Motor neuron (in vitro differentiated cells): ENCODE measurements at places on chromosomes 5 and 9. TPM values are rescaled to one million over a fixed set of nuclear protein-coding genes. Genes with fewer than 3 reads are reported as not detected.

DNA sequence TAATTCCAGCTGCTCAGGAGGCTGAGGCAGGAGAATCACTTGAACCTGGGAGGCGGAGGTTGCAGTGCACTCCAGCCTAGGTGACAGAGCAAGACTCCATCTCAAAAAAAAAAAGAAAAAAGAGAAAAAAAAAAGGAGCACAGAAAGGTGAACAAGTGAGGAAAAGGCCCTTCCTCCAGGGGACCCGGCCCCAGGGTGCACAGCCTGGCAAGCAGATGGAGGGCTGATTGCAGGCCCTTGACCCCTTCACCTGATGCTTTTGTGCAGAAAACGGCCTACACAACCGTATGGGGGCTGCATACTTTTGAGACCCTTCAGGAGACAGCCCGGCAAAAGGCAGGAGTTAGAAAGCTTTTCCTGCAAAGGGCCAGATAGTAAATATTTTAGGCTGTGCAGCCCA is 33.9 kb downstream of the HRH2 start:
- ATAC-seq, result no peak

GRCh38 chr9:20289423-20290010 is 332.8 kb downstream of the MLLT3 start:
- no peak for ATAC-seq

- ATAC-seq, result no peak
Observed at GRCh38 chr9:18294229-18294628, 179.7 kb upstream of the ADAMTSL1 start.

GRCh38 chr9:1521547-1521946 is 471.4 kb downstream of the DMRT2 start:
- ATAC-seq, result no peak

Gene CDH12
- total RNA-seq, result not detected in 2 replicates

Gene FAM153A
- 0.73 and 0.90 TPM in 2 replicates for total RNA-seq

Gene ABLIM3
- total RNA-seq, result 1.0 and 1.4 TPM in 2 replicates
